ENCODE measurements at places on chromosomes 16 and 17. TPM values are rescaled to one million over a fixed set of nuclear protein-coding genes. Genes with fewer than 3 reads are reported as not detected.

DNA sequence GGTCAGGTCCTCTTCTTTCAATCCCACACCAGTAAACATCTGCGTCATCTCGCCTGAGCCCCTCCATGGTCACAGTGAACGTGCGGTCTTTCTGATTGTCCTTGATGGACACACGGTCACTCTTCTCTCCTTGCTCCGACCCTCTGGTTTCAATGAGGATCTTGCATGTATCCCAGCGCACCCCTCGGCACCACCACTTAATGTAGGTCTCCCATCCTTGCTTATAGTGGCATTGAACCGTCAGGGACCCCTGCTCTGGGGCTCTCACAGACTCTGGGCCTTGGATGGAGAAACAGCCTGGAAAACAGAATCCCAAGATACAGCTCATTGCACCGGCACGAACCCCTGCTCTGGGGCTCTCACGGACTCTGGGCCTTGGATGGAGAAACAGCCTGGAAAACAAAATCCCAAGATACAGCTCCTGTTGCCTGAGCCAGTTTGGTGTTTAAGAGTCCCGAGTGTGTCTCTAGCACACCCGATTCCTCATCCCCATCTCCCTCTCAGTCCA is 5.4 kb downstream of the CD300LB start:
- no peak for ATAC-seq

DNA sequence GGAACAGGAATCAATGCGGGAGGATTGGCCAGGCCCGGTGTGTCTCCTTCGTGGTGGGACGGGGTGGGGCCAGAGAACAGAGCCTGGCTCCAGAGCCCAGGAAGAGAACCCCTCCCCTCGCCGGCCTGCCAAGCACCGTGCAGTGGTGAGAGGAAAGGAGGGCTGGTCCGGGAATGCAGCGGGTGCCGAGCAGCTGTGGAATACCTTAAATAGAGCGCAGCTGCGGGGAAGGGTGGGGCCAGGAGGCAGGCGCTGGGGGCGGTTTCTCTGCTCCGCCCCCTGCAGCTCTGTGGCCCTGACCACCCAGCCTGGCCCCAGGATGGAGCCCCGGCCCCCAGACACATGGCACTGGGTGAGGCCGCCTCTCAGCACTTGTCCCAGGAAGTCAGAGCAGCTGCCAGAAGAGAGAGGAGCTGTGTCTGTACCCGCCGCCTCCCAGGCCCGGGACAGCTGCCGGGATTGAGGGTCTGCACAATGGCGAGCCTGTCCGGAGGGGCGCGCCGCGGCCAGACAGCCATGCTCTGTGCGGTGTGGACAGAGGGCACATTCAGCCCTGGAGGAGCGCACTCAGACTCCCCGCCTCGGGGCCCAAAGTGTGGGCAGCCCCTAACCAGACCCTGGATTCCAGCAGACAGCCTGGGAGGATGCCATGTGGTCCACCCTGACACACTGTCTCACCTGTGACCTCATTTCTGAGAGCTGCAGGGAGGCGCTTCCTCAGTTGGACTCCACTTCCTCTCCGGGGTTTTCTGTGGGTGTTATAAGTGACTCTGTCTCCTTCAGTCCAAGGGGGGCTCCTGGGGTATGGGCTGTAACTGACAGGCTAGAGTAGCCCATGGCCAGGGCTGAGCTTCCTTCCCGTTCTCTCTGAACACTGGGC is 268.8 kb downstream of the SEC14L1 start:
- ATAC-seq, result no peak

GRCh38 chr17:29179232-29180033 is 765 bp downstream of the MYO18A start:
- ATAC-seq, result no peak

IRX5 gene
- total RNA-seq, result 0.13 TPM

GRCh38 chr17:66445229-66445628 is 142.8 kb downstream of the PRKCA start:
- ATAC-seq, result no peak

Data from activated T-helper 17 cell treated with anti-CD3 and anti-CD28 coated beads, Interleukin-2, amount 50 U/mL, for 72 hours (primary cell).